ENCODE measurements at places on chromosomes 6 and 20.

- DNase-seq, result peak; percentile 90
These were observed 778 bp upstream of the LOC128125822 start for GRCh38 chr6:63571361-63572043.

DNA sequence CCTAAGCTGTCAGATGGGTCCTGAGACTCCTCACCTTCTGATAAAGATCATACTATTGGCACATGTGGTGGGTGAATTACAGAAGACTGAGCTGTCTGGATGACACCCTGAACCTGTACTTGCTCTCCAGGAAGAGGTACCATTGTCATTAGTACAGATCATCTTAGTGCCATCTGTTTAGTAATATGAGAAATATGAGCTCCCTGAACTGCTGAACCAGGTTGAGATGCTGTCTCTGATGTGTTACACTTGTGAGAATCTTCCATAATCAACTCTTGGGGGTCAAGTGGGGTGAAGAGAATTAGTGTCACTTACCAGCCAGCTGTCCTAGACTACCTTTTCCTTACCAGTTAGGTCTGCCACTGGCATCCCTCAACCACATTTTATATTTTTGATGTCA lies 531.0 kb downstream of the EPHA7 start:
- DNase-seq, result no peak

DNA sequence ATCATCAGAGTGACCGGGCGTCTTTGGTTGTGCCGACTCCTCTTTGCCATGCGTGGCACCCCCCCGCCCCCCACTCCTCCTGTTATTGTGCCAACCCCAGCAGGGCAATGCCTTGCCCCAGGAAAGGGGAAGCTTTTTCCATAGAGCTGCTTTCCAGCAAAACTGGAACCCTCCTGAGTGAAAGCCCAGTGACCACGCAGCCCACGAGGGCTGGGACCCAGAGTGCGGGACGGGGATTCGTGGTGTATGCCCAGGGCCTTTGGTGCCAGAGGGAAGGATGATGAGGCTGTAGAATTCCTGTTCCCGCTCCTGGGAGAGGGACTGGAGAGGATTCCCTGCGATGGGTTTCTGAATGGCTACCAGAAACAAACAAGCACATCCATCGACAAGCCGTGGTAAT lies 116.8 kb upstream of the BACH2 start:
- DNase-seq, result no peak

GRCh38 chr6:67952121-67952520 lies 683.0 kb upstream of the ADGRB3 start:
- no peak for DNase-seq

DNA sequence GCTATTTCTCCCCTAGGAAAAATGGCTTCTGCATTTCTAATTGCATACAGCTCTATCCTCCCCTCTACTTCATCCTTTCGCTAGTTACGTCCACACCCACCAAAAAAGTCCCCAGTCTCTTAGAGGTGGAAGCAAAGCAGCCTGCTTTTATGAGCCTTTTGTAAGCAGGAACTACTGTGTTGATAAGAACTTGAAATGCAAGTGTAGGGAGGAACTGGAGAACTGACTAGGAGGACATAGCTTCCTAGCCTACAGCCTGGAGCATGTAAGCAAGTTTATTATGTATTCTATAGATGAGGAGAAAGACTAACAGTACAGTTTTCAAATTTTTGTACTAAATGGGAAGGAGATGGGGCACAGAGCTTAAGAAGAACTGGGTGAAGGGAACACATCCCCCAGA lies 10.3 kb downstream of the ARHGAP18 start:
- DNase-seq, result no peak

- no peak for DNase-seq
These were observed 88.3 kb downstream of the DTNBP1 start for GRCh38 chr6:15574486-15574885.

DNA sequence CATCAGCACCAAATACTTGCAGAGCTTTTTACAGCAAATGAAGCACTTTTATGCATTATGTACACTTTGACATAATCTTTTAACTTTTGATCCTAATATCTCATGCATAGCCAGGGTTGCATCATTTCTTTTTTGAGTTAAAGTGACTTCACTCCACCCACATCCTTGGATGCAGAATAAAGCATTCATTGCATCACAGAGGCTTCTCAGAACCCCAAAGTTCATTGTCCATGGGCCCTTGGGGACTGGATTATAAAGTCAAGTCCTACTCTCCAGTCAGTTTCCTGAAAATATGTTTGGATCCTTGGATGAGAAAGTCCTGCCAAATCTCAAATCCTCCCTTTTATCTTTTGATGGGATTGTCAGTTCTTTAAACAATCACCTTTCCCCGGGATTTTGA lies 10.6 kb upstream of the EFHC1 start:
- no peak for DNase-seq

GRCh38 chr6:46638650-46639049 lies 14.0 kb downstream of the CYP39A1 start:
- no peak for DNase-seq

- no peak for DNase-seq
These were observed 116.9 kb downstream of the UTRN start for GRCh38 chr6:144401736-144402733.

GRCh38 chr6:144248476-144249301 lies 36.4 kb upstream of the UTRN start:
- no peak for DNase-seq

- no peak for DNase-seq
These were observed 75.2 kb upstream of the MYL9 start for GRCh38 chr20:36466089-36466488.

GRCh38 chr20:57301026-57301425 lies 28.6 kb upstream of the SPO11 start:
- DNase-seq, result no peak

DNA sequence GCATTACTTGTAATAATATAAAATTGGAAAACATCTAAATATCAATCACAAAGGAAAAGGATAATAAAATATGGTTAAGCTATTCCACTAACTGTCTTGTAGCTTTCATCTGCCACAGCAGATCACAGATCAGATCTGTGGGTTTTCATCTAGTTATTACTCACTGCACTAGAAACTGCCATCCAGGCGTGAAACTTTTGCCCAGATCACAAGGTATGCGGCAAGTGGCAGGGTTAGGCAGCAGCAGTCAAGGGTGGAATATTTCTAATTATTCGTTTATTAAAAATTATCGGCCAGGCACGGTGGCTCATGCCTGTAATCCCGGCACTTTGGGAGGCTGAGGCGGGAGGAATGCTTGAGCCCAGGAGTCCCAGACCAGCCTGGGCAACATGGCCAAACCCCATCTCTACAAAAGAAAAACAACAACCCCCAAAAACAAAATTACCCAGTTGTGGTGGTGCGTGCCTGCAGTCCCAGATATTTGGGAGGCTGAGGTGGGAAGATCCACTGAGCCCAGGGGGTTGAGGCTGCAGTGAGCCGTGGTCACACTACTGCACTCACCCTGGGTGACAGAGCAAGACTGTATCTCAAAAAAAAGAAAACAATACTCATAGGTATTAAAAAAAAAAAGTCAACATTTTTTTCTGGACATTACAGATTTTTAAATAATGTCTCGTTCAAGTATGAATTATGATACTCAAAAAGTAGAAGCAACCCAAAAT lies 32.1 kb downstream of the BEND3 start:
- DNase-seq, result peak; percentile 8

GRCh38 chr6:151440930-151441329 lies 11.0 kb downstream of the RMND1 start:
- no peak for DNase-seq

DNA sequence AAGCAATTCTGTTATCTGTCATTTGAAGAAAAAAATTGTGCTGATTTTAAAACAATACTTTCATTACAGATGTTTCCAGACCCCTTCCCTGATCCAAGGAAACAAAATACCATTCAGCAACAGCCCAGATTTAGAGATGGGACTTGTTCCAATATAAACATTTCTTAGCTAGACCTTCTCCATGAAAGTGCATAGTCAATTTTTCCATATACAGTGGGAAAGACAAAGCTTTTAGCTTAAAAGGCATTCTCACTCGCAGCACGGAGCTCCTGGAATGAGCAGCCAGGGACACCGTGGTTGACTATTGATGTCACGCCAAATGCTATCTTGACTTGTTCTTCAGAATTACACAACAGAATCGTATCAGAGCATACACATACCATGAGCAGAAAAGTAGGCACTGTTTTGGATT lies 21.5 kb downstream of the LAMA4 start:
- no peak for DNase-seq

DNA sequence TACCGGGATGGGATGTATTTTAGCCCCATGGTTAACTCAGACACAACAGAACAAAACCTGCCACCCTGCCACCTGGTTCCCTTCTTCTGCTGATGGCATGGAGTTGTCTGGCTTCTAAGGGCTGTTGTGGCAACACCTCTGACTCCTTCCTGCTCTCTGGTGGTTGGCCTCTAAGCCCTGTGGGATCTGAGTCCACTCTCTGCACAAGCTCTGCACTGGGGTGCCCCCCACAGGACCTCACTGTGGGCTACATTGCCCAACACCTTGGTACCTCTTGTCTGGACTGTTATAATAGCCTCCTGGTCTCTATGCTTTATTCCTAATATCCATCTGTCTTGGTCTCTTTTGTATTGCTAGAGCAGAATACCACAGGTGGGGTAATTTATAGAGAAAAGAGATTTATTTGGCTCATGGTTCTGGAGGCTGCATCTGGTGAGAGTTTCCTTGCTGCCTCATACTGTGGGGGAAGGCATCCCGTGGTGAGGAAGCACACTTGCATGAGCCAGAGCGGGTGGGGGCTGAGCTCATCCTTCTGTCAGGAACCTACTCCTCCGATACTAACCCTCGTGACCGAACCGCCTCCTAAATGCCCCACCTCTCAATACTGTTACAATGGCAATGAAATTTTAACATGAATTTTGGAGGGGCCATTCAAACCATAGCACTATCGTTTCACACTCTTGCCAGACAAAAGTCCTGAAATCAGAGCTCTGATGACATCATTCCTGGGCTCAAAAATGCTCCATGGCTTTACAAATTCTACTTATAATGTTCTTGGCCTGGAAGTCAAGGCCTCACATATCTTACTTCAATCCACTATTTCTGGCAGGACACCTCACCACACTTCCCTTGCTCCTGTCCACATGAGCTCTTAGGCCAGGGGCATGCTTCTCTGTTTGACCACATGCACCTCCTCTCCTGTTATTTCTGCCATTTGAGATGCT lies 127.2 kb downstream of the PAX1 start:
- no peak for DNase-seq

GRCh38 chr6:32086661-32087573 lies 22.2 kb downstream of the TNXB start:
- DNase-seq, result no peak

- DNase-seq, result no peak
These were observed 75.1 kb upstream of the ATXN1 start for GRCh38 chr6:16836144-16836981.

- no peak for DNase-seq
These were observed at the start of gene LGSN for GRCh38 chr6:63319939-63320338. Gene LGSN (minus strand): TSS chr6:63319983. CDS start chr6:63319943, 40 bp downstream.

GRCh38 chr6:36649701-36650484 lies 28.6 kb upstream of the CDKN1A start:
- DNase-seq, result no peak

GRCh38 chr6:45630801-45631200 lies 253.1 kb upstream of the SUPT3H start:
- no peak for DNase-seq

DNA sequence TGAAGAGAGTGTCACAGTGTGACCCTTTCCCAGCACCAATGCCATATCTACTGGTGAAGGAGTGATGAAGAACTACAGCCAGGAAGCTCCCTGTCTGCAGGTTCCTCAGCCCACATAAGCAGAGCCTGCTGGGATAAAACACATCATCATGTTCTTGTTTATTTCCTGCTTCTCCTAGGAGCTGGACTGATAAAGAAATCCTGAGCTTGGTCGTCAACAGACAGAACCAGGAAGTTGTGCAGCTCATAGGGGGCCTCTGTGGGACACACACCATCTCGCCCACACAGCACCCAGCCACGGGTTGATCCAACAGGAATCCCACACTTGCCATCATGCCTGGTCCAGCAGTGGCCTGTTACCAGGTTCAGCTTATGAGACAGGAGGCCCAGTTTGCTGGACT lies 2.8 kb upstream of the CSTL1 start:
- peak; percentile 50 for DNase-seq

- DNase-seq, result no peak
These were observed 60.1 kb upstream of the TFAP2D start for GRCh38 chr6:50653253-50653652.

DNA sequence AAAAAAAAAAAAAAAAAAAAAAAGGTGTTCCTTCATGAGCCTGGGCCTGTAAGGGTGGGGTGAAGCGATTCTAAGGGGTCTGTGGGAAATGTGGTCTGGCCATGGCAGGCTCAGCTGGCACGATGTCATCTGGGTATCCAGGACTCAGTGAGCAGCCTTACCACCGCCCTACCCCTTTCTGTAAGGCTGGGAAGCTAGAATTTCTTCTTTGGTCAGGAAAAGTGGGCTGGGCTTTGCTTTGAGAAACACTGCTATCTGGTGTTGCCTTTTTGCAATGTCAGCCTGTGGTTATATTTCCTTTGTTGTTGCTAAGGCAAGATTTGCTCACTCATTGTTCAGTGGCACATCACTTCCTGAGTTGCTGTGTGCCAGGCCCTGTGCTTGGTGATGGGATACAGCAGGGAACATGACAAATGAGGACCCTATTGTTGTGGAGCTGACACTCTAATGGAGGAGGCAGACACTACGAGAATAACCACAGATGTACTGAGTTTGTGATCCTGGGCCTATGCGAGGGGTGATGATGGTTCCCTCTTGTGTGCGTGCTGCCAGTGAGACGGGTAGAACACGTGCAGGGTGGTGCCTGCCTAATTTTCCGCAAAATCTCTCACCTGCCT lies 45.9 kb upstream of the ZNFX1 start:
- DNase-seq, result peak; percentile 16

DNA sequence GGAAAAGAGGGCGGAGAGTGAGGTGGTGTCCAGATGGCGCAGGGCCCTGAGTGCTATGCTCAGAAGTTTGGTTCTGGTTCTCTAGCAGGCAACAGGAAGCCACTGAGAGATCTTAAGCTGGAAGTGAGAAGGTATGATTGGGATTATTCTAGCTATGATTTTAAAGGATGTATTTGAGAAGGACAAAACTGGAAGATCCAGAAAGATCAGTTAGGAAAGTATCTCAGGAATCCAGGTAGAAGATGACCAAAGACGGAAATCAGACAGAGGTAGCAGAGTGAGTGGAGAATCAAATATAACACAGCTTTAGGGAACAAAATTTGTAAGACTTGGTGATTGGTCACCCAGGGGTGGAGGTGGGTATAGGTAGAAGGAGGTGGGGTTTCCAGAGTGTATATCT lies 5.8 kb downstream of the SYNE1 start:
- DNase-seq, result no peak

GRCh38 chr20:34526466-34526865 lies 10.2 kb downstream of the DYNLRB1 start:
- no peak for DNase-seq

DNA sequence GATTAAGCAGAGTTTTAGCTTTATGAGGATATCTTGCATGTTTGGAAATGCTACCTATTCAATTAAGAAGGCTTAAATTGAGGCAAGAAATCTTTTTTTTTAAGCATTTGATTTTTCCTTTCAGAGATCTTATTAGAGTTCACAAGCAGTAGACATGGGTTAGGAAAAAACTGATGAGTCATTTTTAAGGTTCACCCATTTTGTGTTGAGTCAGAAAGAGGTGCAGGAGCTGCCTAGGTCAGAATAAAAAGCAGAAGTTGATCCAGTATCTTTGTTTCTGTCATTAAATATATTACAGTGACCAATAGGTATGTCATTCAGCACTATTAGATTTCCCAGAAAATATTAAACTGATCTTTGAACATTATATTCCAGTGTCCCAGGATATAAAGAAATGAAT lies 306.8 kb downstream of the LMBRD1 start:
- DNase-seq, result no peak

Data from ascending aorta (tissue), 2 donors.